ENCODE measurements at places on chromosomes 4 and X. TPM values are rescaled to one million over a fixed set of nuclear protein-coding genes. Genes with fewer than 3 reads are reported as not detected.

Gene PPA2
- 48.2 TPM for total RNA-seq

Gene REPS2
- 5.3 TPM for total RNA-seq

Gene MMAA
- 14.0 TPM for total RNA-seq

Gene PRDM8
- total RNA-seq: 0.48 TPM

Gene XAGE2
- total RNA-seq: not detected

Gene PCDH7
- 96.1 TPM for total RNA-seq

Gene AKAP14
- not detected for total RNA-seq

Gene AKAP4
- total RNA-seq: 0.24 TPM

DNA sequence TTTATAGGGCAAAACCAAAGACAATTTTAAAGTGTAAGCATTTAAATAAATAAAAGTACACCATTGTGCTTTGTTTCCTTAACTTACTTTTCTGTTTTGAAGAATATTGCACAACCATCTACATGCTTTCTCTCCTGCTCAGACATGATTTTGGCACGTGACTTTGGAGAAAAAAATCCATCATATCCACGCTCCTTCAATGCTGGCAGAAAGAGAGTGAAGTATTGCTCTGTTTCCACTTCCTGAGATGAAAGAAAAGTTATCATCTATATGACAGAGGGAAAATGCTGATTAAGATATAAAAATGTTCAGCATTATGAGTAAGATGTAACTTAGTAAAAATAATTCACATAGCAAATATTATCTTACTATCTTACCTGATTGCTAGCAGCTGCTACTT lies 77.1 kb downstream of the CNOT6L start:
- DNase-seq: peak; percentile 22

GRCh38 chr4:180665994-180666824 lies 1577.0 kb upstream of the TENM3 start:
- peak; percentile 59 for DNase-seq

- no peak for DNase-seq
Observed at GRCh38 chr4:56857601-56858309, 36.3 kb upstream of the SPINK2 start.

GRCh38 chr4:11774346-11774745 lies 345.7 kb upstream of the HS3ST1 start:
- peak; percentile 13 for DNase-seq

GRCh38 chr4:8739317-8739716 lies 132.3 kb downstream of the HMX1 start:
- DNase-seq: no peak

DNA sequence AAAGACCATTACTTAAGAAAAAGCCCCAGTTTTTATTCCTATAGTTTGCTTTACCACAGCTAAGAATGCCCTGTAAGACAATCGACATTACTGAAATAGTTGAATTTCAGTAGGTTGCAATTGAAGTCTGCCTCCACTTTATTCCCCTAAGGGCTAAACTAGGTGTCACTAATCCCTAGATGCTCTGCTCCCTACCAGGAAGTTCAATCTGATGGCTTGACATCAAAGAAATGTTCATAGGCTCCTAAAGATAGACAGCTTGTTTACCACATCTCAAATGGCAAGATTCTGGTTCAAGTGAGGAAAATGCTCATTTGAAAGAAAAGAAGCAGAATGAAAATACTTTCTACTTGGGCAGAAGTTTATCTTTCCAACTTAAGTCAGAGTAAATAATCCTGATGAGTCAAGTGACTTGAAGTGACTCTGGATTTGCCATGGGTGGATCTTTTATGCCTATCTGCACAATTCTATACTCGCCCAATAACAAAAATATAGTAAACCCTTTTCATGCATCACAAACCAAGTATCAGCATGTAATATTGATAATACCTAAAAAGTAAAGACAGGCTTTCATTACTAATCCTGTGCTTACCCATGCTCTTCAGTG lies 117.2 kb downstream of the SH3RF1 start:
- DNase-seq: peak; percentile 74

DNA sequence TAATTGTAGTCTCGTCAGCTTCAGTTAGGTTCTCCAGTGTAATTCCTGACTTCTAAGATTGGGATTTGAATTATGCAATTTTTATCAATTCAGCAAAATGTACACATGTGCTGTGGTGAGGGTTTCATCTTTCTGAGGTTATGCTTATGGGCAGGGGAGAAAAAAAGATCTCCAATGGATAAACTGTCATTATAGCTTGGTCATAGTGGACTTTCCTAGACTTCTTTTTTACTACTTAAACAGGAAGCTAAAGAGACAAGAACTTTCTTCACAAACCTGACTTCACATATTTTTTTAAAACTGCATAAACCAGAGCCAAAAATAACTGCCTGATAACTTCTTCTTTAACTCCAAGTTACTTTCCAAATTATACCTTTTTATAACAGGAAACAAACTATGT lies 21.7 kb upstream of the SPP1 start:
- DNase-seq: peak; percentile 10

DNA sequence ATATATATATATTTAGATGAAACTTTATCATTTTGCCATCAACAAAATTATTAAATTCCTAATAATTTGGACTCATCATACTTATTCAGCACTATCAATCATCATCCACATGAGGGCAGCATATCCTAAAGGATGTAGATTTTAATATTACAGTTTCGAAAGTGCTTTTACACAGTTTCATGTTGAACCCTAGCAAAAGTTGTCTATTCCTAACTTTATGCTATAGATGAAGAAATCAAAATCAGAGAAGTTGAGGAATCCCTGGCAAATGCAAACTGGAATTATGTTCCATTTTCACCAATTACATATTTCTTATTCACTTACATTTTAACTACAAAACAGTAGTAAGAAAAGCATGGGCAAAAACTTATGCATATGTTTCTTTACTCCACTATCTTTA lies 36.6 kb upstream of the UGT2A1 start:
- peak; percentile 69 for DNase-seq

DNA sequence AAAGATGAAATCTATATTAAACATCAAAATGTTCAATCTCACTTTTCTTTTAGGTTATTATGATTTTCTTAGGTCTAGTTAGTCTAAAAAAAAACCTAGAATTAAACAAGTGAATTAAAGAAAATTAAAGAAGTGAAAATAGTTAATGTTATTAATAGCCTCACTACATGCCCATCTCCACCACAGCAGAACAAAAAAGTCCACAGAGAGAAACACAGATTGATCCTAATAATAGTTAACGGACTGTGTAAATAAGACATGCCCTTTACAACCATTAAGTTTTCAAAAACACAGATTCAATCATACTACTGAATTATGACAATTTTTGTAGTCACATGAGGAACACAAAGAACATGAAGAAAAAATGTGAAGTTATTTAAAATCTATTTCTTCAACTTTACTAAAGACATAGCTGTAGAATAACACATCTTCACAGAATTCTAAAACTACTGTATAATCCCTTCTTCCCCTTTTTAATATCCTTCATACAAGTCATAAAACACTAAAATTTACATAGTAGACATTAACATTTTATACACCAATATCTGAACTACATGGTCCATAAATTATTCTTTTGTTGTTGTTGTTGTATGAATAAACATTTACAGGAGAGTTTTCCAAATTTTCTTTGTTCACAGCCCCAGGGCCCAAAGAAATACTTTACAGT lies 15.3 kb downstream of the HELQ start:
- DNase-seq: no peak

GRCh38 chrX:43448688-43449087 lies 207.4 kb upstream of the MAOA start:
- DNase-seq: no peak
